ENCODE measurements at places on chromosomes 5 and 9.
A peak's percentile ranks its signal among the peaks of the same experiment; 100 is the strongest.

GRCh38 chr5:33043343-33043997, 332.3 kb downstream of the NPR3 start:
- DNase-seq = no peak

DNA sequence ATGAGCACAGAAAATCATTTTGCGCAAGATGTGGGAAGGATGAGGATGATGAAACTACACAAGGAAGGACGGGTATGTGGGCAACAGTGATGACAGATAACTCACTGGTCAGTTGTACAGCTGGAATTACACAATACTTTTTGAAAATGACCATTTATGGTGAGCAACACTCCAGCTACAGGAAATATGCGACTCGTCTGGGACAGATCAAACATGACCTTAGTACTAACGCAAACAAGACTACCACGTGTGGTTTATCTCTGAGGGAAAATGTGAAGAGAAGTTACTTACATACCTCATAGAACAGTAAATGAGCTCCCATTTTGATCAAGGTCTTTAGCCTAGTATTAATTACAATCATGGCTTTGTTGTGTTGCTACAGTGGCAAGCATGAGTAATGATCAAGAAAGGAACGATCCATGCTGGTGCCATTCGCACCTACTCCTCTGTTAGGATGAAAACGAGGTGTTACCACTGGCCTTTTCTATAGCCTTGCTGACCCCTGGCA, 456.9 kb downstream of the BNC2 start:
- DNase-seq = peak; percentile 95

DNA sequence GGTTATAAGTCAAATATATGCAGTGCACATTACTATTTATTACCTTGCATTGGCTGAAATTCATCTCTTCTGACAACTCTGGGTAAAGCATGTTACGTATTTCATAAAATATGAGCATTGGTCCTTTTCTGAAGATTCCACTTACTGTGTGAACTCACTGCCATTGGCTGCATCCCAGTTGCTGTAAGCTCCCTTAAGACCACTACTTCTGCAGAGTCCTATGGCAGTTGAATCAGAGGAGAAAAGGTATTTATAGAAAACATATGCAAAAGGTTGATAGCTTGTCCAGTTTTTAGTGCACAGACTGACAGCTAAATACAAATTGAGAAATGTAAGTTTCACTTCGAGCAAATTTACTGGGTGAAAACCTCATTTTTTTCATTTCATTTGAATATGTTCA, 394.6 kb upstream of the ARRDC3 start:
- DNase-seq = no peak

- DNase-seq = peak; percentile 88
Measured at GRCh38 chr9:110027671-110028081, 180.3 kb downstream of the C9orf152 start.

- peak; percentile 69 for DNase-seq
Measured at GRCh38 chr9:34675048-34675714, 12.7 kb upstream of the CCL27 start.

DNA sequence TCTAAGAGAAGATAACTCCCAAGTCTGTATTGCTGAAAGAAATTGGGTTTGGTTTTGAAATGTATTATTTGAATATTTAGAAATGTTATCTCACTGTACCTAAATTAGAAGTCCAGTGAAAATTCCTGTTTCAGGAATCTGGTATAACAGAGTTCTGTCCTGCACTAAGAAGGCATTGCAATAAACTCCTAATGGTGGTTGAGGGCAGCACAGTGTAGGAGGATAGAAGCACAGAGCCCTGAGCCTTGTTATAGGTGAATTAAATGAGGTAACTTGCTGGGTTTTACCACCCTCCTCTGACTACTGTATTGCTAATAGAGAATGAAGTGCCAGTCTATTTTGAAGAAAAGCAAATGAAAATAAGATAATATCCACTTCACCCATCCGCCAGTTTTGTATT, 143.4 kb downstream of the CD180 start:
- no peak for DNase-seq

GRCh38 chr9:113148781-113149510, 1.9 kb upstream of the SLC31A2 start:
- DNase-seq = no peak

GRCh38 chr5:143248822-143249579, 154.5 kb downstream of the NR3C1 start:
- DNase-seq = peak; percentile 75

- no peak for DNase-seq
Measured at GRCh38 chr5:61882901-61883500, 423.0 kb upstream of the KIF2A start.

GRCh38 chr9:93929231-93929630, 25.9 kb downstream of the BARX1 start:
- DNase-seq = no peak

DNA sequence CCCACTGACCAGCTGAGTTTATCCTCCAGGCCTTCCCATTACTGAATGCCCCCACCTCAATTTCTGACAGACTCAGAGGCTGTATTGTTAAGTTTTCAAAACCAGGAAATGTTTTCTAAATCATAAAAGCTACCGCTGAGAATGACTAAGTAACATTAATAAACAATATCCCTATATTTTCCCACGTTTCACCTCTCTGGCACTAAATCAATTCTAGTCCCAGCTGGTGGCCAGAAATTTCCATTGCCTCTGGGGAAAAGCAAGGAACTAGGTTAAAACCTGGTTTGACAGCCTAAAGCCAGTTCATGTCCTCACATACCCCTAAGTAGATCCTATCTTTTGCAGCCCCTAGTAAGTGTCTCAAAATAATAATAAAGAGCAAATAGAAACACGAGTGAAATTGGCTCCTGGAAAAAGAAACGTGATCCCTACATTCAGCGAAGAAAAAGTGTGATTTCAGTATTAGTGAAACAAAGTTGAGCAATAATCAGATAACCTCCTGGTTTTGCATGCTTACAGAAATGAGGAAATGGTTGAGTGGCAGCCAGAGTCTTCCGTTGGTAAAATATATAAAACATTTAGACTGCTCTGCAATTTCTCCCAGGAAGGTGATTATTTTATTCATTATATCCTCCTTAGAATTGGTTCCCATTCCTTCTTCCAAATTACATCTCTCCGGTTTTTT, 110.9 kb downstream of the ESM1 start:
- DNase-seq = no peak

DNA sequence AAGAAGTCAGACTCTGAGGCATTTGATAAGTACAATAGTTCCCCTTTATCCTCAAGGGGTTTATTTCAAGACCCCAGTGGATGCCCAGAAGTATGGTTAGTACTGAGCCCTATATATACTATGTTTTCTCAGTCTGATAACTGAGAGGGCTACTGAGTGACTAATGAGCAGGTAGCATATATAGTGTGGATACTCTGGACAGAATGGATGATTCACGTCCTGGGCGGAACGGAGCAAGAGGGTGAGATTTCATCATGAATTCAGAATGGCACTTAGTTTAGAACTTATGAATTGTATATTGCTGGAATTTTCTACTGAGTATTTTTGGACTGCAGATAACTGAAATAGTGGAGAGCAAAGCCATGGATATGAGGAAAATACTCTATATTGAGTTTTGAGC, 457.6 kb downstream of the PLK2 start:
- DNase-seq = peak; percentile 55

- DNase-seq = no peak
Measured at GRCh38 chr5:36763454-36763853, 113.1 kb upstream of the NIPBL start.

DNA sequence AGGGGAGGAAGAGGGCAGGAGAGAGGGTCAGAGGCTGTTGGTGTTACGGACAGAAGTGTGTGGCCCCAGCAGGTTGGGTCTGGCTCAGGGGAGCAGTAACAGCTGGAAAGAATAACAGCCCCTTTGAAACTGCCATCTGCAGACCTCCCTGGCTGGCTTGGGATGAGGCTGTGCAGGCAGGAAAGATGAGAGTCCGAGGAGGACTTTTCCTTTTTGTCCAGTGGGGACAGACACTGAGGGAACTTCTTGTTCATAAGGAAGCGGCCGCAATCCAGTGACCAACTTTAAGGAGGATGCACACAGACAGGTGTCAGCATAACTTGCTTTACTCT, 14.8 kb upstream of the PLEKHG4B start:
- DNase-seq = no peak

- no peak for DNase-seq
Measured at GRCh38 chr9:113465599-113466140, 2.1 kb downstream of the RGS3 start.

GRCh38 chr5:135204151-135204600, 170.1 kb upstream of the PITX1 start:
- DNase-seq = peak; percentile 48

All from EL (cell line).